ENCODE measurements at places on chromosomes 1 and 21.

DNA sequence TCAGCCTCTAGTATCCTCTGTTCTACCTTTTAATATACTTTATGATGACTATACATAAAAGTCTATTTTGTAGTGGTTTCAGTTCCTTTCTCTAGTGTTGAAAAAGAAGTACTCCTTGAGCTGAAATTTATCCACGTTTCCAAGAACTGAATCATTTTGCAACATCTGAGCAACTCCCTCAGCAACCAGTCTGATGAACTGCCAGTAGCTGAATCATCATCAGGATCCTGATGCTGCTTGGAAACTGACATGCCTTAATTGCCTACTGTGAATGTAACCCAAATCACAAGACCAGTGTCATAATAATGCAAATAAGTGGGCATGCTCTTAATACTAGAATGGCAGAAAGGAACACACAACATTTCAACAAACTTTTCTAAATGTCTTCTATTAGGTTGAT is 103.3 kb downstream of the CYYR1 start:
- DNase-seq, result no peak

- no peak for DNase-seq
These were observed 667 bp downstream of the HHIPL2 start for GRCh38 chr1:222547260-222547614.

DNA sequence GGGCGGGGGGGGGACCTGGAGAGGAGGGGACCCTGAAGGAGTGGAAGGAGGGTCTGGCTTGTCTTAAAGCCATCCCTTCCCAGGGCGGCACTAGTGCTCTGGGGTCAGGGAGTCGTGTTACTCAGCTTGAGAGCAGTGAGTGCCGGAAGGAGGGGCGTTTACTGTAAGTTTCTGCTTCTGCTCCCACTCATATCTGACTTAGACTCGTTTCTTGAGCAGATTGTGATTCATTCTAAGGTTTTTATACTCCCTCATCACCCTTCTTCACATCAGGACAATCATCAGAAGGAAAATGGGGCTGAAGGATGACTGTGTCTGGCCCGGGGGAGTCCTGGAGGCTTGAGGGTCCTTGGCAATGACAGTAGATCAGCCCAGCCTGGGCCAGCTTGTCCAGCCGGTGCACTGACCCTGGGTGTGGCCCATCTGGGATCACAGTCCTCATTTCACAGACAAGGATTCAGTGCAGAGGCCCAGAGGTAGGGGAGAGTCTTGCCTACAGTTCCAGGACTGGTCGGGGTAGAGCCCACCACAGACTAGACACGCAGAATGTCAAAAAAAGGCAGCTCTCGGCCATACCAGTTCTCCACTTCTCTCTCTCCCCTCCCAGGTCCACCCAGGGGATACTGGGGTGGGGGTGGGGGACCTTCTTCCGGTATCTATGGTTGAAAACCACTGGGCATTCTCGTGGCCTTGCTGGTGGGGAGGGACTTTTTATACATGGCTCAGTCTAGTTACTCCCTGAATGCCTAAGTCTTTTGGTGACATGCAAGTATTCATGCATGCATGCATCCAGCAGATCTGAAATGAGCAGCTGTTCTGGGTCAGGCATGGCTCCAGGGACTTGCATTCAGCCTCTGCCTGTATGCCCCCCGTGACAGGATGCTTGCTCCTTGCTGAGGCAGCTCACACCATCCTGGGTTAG is 5.1 kb downstream of the TNFRSF8 start:
- no peak for DNase-seq

- DNase-seq, result no peak
These were observed 7.7 kb upstream of the SDC3 start for GRCh38 chr1:30916296-30916695.

DNA sequence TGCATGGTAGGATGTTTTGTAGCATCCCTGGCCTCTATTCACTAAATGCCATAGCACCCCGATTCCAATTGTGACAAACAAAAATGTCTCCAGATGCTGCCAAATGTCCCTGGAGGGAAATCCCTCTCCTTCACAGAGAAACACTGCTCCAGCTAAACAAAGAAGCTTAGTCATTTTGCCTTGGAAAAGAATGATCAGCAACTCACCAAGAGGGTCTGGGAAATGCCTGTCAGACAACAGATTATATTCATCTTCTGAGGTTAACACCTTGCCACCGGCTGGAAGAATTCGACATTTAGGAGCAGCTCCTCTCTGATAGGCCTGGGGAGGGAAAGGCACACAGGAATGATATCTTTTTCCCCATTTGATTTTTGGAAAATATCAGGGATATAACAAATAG is 84.4 kb downstream of the NIBAN1 start:
- DNase-seq, result no peak

- no peak for DNase-seq
These were observed 7.6 kb upstream of the CLCA2 start for GRCh38 chr1:86416343-86416742.

DNA sequence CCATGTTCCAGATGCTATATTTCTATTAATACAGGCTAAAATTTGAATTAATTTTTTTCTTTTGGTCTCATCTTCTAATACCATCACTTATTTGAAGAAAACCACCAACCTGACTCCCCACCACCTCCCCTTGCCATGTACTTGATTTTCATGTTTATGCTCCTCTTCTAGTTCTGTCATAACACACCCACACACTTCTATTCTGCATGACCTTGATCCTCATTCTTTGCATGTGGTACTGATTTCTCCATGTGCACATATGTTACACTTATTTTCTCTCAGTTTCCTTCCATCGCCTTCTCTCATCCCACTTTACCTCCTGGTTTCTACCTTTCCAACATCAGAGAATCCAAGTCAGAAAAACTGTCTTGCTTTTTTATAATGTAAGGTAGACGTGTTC is 78.9 kb upstream of the ARID1A start:
- DNase-seq, result no peak

DNA sequence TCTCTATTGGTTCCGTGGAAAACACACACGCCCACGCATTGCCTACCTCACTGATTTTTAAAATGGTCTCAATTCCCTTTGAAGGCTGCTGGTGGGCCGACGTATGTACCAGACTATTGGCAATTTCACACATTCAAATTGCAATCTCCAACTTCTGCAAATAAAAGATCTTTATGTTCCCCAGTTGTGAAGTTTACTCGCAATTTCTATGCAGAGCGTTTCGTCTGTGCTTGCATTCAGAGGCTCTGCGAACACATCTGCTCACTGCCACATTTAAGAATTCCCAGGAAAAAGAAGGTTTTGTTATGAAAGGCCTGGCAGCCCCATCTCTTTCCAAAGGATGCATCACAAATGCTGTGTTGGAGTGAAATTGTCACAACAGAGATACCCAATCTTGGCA is 288.0 kb upstream of the KAZN start:
- no peak for DNase-seq
